ENCODE measurements at places on chromosomes 1 and 21. TPM values are rescaled to one million over a fixed set of nuclear protein-coding genes. Genes with fewer than 3 reads are reported as not detected.

DNA sequence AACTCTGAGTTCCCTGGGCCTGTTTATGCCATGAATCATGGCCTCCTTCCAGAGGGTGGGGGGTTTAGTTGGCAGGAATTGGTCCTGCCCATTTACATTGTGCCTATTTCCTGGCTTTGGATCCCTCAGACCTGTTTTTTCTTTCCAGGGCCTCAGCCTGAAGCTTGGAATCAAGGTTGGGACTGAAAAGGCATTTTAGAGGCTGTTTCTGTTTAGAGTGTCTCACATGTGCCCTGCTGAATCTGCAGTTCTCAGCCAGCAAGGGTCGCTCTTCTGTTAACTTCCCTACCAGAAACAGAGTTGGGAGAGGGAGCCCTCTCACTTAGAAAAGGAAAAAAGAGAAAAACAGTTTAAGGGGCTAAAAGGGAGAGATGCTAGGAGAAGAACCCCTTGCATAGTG is 191.1 kb downstream of the PTPRC start:
- H3K27me3 ChIP-seq: no peaks in the 10 kb centered on the region
- H3K27ac ChIP-seq: no peak overlapping the region
- no peak overlapping the region for H3K4me3 ChIP-seq
- H3K4me1 ChIP-seq: no peaks in the 10 kb centered on the region

Gene KCNT2
- 0.67 TPM for total RNA-seq

- H3K36me3 ChIP-seq: no peaks in the 10 kb centered on the region
- DNase-seq: no peak
- H3K4me1 ChIP-seq: peaks cover 42% of the 10 kb centered on the region
- no peak overlapping the region for H3K4me3 ChIP-seq
Measured at GRCh38 chr1:161115132-161115711, 2.6 kb downstream of the PFDN2 start.

Gene GFI1
- total RNA-seq: 7.1 TPM

Gene HCRTR1
- total RNA-seq: not detected

GRCh38 chr21:14241297-14241696 is 25.3 kb downstream of the RBM11 start:
- H3K4me3 ChIP-seq: no peak overlapping the region
- no peak overlapping the region for H3K27ac ChIP-seq
- H3K27me3 ChIP-seq: no peaks in the 10 kb centered on the region

Gene ARL8A
- 17.9 TPM for total RNA-seq

Gene ACTL8
- not detected for total RNA-seq

GRCh38 chr1:201399352-201400126 is 415 bp upstream of the LAD1 start:
- H3K4me3 ChIP-seq: peak overlapping the region; percentile 64
- no peaks in the 10 kb centered on the region for H3K27me3 ChIP-seq
- peak overlapping the region; percentile 90 for H3K27ac ChIP-seq
- H3K36me3 ChIP-seq: no peaks in the 10 kb centered on the region
- peak; percentile 90 for DNase-seq

DNA sequence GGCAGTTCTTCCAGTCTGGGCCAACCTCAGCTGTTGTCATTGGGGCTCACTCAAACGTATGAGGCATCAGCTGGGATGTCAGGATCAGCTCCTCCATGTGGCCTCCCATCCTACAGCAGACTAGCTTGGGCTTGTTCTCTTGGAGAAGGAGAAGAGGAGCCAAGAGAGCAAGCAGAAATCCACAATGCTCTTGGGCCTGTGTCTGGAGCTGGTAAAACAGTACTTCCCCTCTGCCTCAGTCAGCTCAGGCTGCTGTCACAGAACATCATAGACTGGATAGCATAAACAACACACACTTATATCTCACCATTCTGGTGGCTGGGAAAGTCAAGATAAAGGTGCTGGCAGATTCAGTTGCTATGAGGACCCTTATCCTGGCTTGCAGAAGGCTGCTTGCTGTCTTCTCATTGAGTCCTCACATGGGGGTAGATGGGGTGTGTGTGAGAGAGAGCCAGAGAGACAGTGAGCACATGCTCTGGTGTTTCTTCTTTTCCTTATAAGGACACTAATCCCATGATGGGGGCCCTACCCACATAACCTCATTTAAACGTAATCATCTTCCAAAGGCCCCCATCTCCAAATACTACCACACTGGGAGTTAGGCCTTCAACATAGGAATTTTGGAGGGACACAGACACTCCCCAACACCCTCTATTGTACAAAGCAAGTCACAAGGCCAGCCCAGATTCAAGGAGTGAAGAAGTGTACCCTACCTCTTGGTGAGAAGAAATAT is 16.3 kb upstream of the DNAJC6 start:
- no peak overlapping the region for H3K27ac ChIP-seq
- no peak for DNase-seq
- H3K4me3 ChIP-seq: no peak overlapping the region
- H3K27me3 ChIP-seq: no peaks in the 10 kb centered on the region
- H3K36me3 ChIP-seq: no peaks in the 10 kb centered on the region

Gene CLIC6
- total RNA-seq: 2.0 TPM

DNA sequence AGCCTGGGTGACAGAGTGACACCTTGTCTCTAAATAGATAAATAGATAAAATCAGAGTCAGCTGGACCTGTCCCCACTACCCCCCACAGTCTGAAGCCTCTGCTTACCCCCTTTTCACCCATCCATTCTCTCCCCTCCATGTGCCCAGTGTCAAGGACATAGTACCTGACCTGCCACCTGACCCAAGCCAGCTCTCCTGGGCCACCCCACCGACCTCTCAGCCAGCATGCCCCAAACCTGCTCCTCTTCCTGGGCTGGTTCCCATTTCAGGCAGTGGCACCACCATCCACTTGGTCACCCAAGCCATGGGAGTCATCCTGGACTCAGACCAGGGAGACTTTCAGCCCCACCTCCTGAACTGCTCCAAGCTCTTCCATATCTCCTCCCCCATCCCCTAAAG is 28.2 kb downstream of the CITED4 start:
- no peak for DNase-seq
- no peaks in the 10 kb centered on the region for H3K27me3 ChIP-seq
- H3K4me3 ChIP-seq: no peak overlapping the region
- H3K36me3 ChIP-seq: no peaks in the 10 kb centered on the region
- H3K4me1 ChIP-seq: no peaks in the 10 kb centered on the region

DNA sequence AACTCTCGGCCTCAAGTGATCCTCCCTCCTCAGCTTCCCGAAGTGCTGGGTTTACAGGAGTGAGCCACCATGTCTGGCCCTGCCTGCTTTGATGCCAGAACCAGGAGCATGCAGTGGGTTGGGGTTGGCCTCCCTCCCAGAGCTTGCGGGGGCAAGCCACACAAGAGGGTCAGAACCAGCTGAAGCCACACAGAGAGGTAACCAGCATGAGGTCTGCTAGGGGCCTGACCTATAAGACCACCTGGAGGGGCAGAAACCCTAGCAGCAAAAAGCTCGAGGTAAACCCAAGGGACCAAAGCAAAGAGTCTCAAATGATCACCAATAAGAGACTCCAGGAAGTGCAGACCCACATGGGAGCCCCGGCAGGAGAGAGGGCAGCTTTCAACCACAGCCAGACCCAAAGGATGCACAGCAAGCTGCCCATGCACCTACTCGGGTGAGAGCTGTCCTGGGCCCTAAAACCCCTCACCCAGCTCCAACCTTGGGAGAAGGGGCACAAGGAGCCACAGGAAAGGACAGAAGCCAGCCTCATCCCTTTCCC is 81.2 kb downstream of the TOMM20 start:
- H3K4me3 ChIP-seq: no peak overlapping the region
- no peaks in the 10 kb centered on the region for H3K36me3 ChIP-seq
- H3K27ac ChIP-seq: peak overlapping the region; percentile 4
- H3K4me1 ChIP-seq: no peaks in the 10 kb centered on the region

Gene RORC
- total RNA-seq: 11.9 TPM

DNA sequence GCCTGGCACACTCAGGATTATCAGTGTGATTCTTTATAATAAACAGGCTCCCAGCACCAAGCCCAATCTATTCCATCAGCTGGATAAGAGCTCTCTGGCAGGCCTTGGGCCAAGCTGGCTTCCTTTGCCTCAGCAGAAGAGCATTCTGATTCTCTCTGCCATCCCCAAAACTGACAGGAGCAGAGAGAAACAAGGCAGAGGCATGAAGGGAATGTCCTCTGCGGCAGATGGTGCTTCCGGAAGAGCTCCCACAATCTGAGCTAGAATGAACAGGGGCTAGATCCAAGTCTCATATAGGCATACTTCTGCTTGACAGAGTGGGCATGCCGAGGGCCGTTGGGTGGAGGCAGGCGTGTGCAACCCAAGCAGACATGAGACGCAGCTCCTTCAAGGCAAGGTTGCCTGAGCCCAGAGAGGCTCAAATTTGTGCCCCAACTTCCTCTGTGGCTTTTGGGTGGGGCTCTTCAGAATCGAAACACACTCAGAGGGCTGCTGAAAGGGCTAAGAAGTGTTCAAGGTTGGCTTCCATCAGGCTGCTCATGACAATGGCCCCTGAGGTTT is 4.0 kb downstream of the CAPN2 start:
- H3K4me1 ChIP-seq: peaks cover 39% of the 10 kb centered on the region
- H3K4me3 ChIP-seq: no peak overlapping the region
- H3K27ac ChIP-seq: no peak overlapping the region
- H3K27me3 ChIP-seq: no peaks in the 10 kb centered on the region

GRCh38 chr1:21629971-21630370 is 39.2 kb downstream of the RAP1GAP start:
- no peaks in the 10 kb centered on the region for H3K27me3 ChIP-seq
- no peak overlapping the region for H3K27ac ChIP-seq
- DNase-seq: no peak

GRCh38 chr21:43286196-43286595 is 117.4 kb downstream of the CRYAA start:
- H3K4me3 ChIP-seq: no peak overlapping the region
- H3K27ac ChIP-seq: no peak overlapping the region
- no peaks in the 10 kb centered on the region for H3K27me3 ChIP-seq
- no peaks in the 10 kb centered on the region for H3K4me1 ChIP-seq
- DNase-seq: no peak

GRCh38 chr1:207676153-207676552 is 31.2 kb downstream of the CR1L start:
- no peak for DNase-seq
- no peaks in the 10 kb centered on the region for H3K36me3 ChIP-seq
- H3K4me1 ChIP-seq: no peaks in the 10 kb centered on the region

DNA sequence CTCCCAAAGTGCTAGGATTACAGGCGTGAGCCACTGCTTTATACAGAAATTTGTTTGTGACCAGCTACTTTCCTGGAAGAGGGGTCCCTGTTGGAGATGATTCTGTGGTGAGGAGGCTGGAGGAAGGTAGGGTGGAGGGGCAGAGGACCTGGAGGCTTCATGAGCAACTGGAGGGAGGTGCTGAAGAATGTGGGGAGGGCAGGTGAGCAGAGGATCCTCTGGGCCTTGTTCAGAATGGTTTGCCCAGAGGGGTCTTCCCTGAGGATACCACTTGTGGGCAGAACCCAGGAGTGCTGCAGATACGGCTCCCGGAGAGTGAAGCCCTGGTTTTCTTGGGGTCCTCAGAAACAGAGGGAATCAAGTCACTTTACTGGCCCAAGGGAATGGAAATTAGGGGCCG is 67.2 kb upstream of the WDR26 start:
- H3K4me3 ChIP-seq: no peak overlapping the region
- H3K27me3 ChIP-seq: no peaks in the 10 kb centered on the region
- H3K27ac ChIP-seq: peak overlapping the region; percentile 88

- no peaks in the 10 kb centered on the region for H3K36me3 ChIP-seq
- DNase-seq: no peak
- no peak overlapping the region for H3K4me3 ChIP-seq
- no peaks in the 10 kb centered on the region for H3K27me3 ChIP-seq
Measured at GRCh38 chr1:121546830-121547591, 362.2 kb downstream of the SRGAP2C start.

DNA sequence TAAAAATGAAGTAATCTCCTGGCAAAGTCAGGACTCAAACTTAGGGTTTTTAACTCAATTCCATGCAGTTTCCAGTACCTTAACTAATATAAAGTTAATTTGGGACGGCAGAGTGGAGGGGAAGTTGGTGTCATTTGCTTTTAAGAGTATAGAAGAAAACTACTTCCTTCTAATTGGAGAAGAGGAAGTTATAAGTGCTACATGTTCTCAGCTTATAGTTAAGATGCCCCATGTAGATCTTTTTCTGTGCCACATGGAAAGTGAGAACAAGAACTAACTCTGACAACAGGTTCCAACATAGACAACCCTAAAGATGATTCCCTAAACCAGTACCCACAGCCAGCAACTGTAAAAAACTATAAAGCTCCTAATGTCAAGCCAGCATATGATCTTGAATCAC is 11.5 kb downstream of the RRAGC start:
- H3K4me1 ChIP-seq: no peaks in the 10 kb centered on the region
- no peaks in the 10 kb centered on the region for H3K27me3 ChIP-seq
- H3K36me3 ChIP-seq: no peaks in the 10 kb centered on the region
- no peak overlapping the region for H3K4me3 ChIP-seq
- no peak overlapping the region for H3K27ac ChIP-seq

- peak overlapping the region; percentile 93 for H3K4me3 ChIP-seq
- no peaks in the 10 kb centered on the region for H3K36me3 ChIP-seq
- no peak for DNase-seq
Measured at GRCh38 chr1:179230251-179230650, 774 bp upstream of the ABL2 start.

Gene IFI44
- total RNA-seq: 3.6 TPM

GRCh38 chr1:19625291-19625937 is 18.7 kb upstream of the NBL1 start:
- DNase-seq: no peak
- no peak overlapping the region for H3K4me3 ChIP-seq
- no peak overlapping the region for H3K27ac ChIP-seq

DNA sequence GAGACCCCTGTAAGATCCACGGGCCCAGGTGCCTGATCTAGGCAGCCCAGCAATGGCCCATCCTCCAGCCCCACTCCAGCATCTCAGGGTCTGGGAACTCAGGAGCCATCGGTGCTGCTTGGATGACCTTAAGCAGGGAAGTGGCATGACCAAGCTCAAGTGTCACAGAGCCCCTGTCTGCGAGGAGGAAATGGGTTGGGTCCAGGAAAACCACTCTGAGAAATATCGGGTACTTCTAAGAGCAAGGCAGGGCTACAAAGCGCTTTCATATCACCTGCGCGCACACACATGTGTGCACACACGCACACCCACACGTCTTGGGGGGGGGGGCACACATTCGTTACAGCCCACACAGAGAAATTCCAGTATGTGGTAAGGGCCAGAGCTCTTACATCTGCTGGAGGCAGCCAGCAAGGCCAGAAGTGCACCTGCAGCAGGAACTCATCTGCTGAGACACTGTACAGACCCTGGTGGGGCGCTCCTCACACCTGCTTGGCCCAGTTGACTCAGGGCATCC is 32.6 kb upstream of the SPOCD1 start:
- no peak overlapping the region for H3K4me3 ChIP-seq
- H3K4me1 ChIP-seq: no peaks in the 10 kb centered on the region
- no peak for DNase-seq
- H3K27ac ChIP-seq: no peak overlapping the region

Gene RPF1
- 14.1 TPM for total RNA-seq

Gene INSRR
- 0.05 TPM for total RNA-seq

All from pancreas (tissue), 10 donors.